GM03348 (cell line): ENCODE measurements at places on chromosomes 4 and X.

DNA sequence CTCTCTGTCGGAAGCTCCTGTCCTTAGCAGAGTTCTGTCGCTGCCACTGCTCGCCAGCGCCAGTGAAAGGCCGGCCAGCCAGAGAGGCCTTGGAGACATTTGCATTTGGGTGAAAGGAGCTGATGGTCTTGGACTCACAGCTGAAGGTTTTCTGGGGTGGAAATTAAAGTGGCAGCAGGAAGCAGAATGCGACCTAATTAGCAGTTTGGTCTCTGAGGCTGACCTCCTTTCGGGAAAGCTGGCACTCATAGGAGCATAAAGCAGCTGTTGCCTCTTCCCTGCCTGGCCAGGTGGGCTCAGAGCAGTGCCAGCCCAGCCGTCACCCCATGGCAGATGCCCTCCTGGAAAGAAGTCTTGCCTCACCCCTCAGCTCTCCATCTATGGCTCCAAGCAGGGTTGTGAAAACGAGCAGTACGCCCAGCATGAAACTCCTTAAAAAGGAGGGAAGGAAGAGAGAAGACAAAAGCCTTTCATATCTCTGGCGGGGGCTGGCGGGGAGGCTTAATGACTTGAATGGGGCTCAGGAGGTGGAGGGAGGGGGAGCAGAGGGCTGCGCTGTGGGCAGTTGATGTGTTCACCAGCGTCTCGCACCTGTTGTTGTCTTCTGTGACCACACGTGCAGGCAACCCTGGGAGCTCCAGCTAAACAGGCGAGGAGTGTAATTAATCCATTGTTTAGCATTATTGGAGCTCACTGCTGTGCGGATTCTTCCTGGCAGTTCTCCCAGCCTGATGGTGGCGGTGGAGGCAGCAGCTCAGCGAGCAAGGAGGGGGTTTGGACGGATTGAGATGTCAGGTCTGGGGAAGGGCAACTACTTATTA, 264.0 kb downstream of the MID1IP1 start:
- no peak for DNase-seq

- DNase-seq: peak; percentile 81
These were observed 46.5 kb downstream of the RFC1 start for GRCh38 chr4:39319676-39320075.

- no peak for DNase-seq
These were observed 29.8 kb upstream of the RELL1 start for GRCh38 chr4:37715889-37716402.

DNA sequence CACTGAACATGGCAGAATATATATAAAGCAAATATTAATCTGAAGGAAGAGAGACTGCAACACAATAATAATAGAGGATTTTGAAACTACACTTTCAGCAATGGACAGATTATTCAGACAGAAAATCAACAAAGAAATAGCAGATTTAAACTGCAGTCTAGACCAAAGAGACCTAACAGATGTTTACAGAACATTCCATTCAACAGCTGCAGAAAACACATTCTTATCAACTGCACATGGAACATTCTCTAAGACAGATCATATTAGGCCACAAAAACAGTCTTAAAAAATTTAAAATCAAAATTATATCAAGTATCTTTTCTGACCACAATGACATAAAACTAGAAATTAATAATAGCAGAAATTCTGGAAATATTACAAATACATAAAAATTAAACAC, 27.1 kb downstream of the CENPE start:
- DNase-seq: no peak

GRCh38 chr4:111323496-111323895, 700.6 kb upstream of the PITX2 start:
- peak; percentile 70 for DNase-seq

GRCh38 chrX:67114635-67115034, 429.2 kb upstream of the AR start:
- DNase-seq: no peak
